Left cardiac atrium (tissue), 4 donors: ENCODE measurements at places on chromosomes 1 and 21.

DNA sequence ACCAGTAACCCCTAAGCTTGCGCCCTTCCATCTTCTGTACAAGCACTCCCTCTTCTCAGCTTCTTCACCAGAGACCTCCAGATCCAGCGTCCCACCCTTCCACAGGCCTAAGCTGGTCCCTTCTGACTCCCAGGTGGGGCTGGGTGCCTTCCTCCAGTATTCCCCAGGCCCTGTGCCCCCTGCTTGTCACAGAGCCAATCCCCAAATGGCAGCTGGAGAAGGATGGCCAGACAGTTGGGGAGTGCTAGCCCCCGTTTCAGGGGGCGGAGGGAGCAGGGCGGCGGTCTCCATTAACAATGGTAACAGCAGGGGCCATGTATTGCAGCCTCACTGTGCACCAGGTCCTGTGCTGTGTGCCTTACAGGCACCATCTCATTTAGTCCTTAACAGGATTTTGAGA lies 85.7 kb downstream of the KCNN3 start:
- no peak for DNase-seq

DNA sequence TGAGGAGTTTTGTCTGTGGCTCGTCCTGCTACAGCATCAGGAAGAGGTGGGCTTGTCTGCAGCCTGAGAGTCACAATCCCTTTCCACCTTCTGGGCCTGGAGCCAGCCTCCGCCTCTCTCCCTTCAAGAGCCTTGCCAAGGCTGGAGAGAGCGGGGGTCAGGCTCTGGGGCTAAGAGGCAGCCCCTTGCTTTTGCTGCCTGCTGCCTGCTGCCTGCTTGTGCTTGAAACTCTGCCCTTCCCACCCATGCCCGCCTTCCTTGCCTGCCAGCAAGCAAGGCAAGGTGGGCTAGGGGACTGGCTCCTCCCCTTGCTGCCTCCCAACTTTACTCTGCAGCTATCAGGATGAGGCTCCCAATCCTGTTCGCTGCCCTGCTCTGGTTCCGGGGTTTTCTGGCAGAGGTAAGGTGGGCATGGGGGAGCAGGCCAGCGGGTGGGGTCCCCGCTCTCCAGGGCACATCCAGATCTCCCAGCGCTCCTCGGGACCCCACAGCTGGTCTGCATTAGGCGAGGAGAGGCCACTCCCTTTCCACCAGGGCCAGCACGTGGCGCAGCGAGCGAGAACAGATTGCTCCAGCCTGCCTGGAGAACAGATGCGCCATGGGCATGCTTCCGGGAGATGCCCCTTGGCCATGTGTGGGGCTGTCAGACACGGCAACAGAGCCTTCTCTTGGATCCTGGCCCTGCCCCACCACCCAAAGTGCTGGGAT lies 7.5 kb upstream of the PTPN7 start:
- DNase-seq: no peak

DNA sequence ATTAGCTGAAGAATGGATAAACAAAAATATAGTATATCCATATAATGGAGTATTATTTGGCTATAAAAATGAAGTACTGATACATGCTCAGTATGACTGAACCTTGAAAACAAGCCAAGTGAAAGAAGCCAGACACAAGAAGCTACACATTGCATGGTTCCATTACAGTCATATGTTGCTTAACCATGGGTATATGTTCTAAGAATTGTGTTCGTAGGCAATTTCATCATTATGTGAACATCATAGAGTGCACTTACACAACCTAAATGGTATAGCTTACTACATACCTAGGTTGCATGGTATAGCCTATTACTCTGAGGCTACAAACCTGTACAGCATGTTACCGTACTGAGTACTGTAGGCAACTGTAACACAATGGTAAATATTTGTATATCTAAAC lies 28.6 kb upstream of the FCAMR start:
- no peak for DNase-seq

GRCh38 chr1:97017895-97018294 lies 296.3 kb downstream of the PTBP2 start:
- no peak for DNase-seq

DNA sequence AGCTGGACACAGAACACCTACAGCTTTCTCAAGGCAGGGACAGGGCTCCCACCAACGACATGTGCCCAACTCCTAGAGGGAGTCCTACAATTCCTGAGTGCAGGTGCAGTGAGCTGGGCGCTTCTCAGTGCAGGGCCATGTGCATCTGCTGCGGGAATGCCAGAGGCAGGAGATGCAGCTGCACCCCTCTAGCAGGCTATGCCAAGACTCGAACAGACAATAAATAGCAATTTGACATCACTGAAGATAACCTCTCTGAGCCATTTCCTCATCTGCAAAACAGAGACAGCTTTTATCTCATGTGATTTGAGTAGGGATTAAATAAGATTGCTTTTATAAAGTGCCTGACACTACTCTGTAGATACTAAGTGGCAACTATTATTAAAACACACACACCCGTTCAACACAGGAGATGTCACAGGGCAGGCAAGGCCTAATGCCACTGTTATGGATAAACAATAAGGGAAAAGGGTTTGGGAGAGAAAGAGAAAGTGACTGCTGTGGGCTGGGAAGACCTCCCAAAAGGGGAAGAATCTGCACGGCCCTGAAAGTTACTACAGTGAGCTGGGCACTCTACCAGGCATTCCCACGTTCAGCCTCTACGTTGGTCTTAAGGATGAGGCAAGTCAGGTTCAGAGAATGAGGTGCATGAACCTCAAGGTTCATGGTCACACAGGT lies 5.7 kb downstream of the SLC9A1 start:
- no peak for DNase-seq

GRCh38 chr1:36572906-36573305 lies 90.2 kb upstream of the CSF3R start:
- no peak for DNase-seq

- peak; percentile 28 for DNase-seq
Observed at GRCh38 chr21:37904856-37905255, 11.4 kb downstream of the KCNJ6 start.

- DNase-seq: no peak
Observed at GRCh38 chr1:36831186-36831810, 203.0 kb downstream of the GRIK3 start.

DNA sequence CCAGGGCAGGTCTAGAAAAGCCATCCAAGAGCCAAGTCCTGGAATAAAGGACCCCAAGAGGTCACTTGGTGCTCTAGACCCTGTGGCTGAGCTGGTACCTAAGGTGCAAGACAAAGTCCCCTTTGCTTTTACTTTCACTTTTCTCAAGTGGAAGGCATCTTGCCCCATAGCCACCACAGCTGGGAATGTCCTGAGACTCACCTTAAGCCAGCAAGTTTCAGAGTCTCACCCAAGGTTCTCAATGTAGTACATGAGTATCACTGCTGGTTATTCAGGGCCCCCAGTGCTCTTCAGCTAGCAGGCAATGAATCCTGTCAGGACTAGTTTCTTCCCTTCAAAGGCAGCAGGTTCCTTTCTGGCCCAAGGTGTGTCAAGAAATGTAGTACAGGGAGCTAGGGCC lies 67.5 kb downstream of the UROD start:
- DNase-seq: no peak

GRCh38 chr1:47623557-47623940 lies 185.7 kb downstream of the FOXD2 start:
- no peak for DNase-seq

- no peak for DNase-seq
Observed at GRCh38 chr1:22518379-22518778, 44.9 kb upstream of the EPHA8 start.

- no peak for DNase-seq
Observed at GRCh38 chr1:205441318-205441633, 14.6 kb downstream of the BLACAT1 start.

DNA sequence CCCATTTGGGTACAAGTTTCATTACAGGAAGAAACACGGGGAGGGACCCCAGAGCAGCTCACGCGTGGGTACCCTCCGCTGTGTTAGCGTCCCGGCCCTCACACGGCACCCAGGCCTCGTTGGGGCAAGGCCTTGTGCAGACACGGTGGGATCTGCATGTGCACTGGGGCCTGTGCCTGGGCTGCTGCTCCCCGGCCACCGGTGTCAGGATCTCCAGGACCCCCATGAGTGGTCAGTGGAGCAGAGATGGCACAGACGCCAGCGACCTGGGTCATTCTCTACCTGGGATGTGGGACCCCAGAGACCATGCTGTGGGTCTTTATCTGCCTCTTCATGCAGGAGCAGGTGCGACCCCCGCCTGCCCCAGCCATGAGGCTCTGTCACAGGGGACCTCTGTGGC lies 5.4 kb upstream of the SAMD11 start:
- DNase-seq: no peak

DNA sequence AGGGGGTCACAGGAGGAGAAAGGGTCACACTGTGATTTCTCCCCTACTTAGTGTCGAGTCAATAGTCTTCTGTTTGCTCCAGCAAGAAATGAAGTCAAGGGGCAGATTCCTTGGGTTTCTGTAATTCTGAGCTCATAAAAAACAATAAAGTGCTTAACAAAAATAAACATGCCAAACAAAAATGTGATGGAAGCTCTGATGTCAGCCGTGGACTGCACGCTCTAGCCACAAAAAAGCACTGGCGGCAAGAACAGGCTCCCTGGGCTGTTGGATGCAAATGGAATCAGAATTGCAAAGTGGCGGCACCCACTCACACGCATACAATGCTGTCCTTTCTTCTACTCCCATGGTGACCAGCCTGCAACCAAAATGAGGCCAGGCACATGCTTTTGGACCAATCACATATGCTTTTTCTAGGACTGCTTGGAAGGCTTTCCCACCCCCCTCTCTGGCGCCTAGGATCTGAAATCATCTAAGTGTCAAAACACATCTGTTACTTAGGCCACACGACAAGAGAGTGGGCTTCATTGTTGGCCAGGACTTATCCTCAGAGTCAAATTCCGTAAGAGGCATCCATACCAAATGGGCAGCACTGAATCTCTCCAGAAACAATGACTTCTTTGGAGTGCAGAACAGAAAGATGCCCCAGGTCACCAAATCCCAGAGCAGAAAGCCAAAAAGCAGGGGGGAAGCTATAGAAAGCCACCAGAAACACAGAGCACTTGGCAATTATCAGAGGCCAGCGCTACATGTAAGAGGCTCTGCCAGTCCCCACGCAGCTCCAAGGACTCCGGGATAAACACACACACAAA lies 9.2 kb downstream of the C1orf198 start:
- DNase-seq: peak; percentile 42

DNA sequence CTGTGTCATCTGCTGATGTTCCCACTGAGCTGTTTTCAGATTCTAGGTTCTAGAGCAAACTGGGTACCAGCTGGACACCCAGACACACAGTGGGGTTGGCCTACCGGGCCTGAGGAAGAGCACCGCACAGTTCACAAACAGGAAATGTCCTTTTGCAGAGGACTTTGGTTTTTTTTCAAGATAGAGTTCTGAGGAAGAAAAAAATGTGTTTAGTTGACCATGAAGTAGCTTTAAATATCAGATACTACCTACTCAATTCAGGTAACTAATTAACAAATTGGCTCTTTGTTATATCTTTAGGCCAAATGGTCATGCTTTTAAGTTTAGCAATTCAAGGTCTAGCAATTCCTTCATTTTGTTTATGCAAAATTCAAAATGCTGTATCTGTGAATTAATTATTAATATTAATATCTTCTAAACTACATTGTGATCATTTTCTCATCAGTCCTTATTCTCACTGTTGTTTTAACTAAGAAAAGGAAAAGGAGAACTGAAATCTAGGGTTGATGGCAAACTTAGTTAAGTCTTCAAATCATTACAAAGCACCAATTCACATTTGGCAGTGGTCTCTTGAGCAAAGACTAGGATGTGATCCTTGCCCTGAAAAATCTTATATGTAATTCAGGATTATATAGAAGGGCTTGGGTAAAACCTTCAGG lies 17.2 kb upstream of the NCF2 start:
- DNase-seq: no peak

DNA sequence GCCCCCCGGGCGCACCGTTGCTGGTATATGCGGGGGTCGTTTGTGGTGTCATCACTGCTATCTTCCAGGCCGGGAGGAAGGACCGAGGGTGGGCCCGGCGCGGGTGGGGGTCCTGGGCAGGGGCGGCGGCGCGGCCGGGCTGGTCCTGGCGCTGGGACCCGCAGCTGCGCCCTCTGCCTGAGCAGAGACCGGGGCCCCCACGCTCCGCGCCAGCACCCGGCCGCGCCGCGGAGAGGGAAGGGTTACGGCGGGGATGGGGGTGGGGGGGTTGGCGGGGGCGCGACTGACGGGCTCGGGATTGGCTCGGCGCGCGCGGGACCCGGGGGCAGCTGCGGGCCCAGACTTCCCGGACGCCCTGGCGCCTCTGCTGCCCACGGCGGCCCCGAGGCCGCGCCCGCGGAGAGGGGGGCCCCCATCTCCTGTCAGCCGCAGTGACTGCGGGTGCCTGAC lies 13.8 kb upstream of the SAMD11 start:
- peak; percentile 37 for DNase-seq

- DNase-seq: no peak
Observed at GRCh38 chr1:33402206-33402605, 28.7 kb downstream of the PHC2 start.

DNA sequence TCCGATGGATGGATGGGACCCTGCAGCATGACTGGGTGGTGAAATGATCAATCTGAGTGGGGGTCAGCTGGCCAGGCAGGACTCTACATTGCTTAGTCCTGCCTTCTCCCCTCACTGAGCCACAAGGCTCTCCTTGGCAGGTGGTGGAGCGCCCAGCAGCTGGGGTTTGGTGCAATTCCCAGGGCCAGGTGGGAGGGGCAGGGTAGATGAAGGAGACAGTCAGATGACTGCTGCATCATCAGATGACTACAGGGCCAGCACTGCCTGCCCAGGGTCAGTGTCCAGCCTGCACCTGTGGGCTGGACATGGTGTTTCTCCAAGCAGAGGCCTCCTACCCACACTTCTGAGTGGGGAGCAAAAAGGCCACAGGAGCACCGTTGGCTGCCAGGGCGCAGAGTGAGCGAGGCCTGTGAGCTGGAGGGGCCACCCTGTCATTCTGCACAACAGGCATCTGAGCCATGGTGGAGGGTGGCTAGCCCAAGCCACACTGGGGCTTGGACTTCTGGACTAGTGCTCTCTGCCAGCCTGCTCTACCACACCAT lies 103.9 kb upstream of the EDN2 start:
- DNase-seq: no peak

GRCh38 chr1:92691925-92692324 lies 93.0 kb downstream of the EVI5 start:
- DNase-seq: no peak

DNA sequence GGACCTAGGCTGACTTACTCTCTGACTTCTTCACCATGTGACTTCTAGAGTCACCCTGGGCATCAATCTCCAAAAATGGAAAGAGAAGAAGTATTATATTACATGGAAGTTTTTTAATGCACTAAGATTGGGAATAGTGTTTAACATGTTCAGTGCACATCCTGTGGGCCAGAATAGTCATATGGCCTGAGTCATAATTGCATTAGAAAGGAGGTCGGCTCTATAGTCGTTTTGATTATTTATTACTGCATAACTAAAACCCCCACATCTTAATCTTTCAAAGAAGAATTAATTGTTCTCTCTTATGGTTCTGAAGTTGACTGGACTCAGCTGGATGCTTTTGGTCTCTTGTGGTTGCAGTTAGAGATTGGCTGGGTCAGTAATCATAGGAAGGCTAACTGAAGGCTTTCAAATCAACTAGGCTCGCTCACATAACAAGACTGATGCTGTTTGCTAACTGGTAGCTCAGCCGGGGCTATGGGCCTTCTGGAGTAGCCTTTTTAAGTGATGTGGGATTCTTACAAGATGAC lies 810.6 kb upstream of the ADGRL4 start:
- no peak for DNase-seq
